Smooth muscle cell of bladder (primary cell): ENCODE measurements at places on chromosomes 2 and 18. TPM values are rescaled to one million over a fixed set of nuclear protein-coding genes. Genes with fewer than 3 reads are reported as not detected.

The GATA6 gene
- 18.5 and 28.6 TPM in 2 replicates for total RNA-seq

The TLX2 gene
- total RNA-seq: not detected in 2 replicates

The RPE gene
- total RNA-seq: 58.5 and 74.8 TPM in 2 replicates

The ERLEC1 gene
- 131 and 193 TPM in 2 replicates for total RNA-seq

The MERTK gene
- total RNA-seq: 0.14 and 0.28 TPM in 2 replicates

The ACVR1C gene
- under 0.01 and 0.09 TPM in 2 replicates for total RNA-seq

The CNTNAP5 gene
- total RNA-seq: not detected in 2 replicates

The CD28 gene
- total RNA-seq: under 0.01 TPM in 1 of 2 replicates, not detected in the other

The FBLN7 gene
- 0.57 and 0.74 TPM in 2 replicates for total RNA-seq

The HEATR5B gene
- total RNA-seq: 14.4 and 17.0 TPM in 2 replicates

The RBKS gene
- 1.6 and 2.4 TPM in 2 replicates for total RNA-seq

The GRB14 gene
- total RNA-seq: 0.71 and 1.5 TPM in 2 replicates

The NT5DC4 gene
- total RNA-seq: not detected in 2 replicates

The LONRF2 gene
- total RNA-seq: 0.28 TPM in 2 replicates

The UGT1A3 gene
- total RNA-seq: not detected in 2 replicates

The UGT1A5 gene
- total RNA-seq: not detected in 2 replicates

The LCT gene
- not detected in 2 replicates for total RNA-seq

The AKAIN1 gene
- not detected in 2 replicates for total RNA-seq

The HJURP gene
- 1.9 and 2.4 TPM in 2 replicates for total RNA-seq

The FAM228B gene
- 7.5 and 9.8 TPM in 2 replicates for total RNA-seq

The IL36G gene
- not detected in 2 replicates for total RNA-seq

The HOXD12 gene
- not detected in 2 replicates for total RNA-seq

The LRRTM4 gene
- 0.09 TPM in 1 of 2 replicates, not detected in the other for total RNA-seq

The ICA1L gene
- total RNA-seq: 4.4 and 5.5 TPM in 2 replicates

The PTPRN gene
- total RNA-seq: 6.4 and 57.0 TPM in 2 replicates

The IL1B gene
- total RNA-seq: 26.3 and 54.3 TPM in 2 replicates

The UGP2 gene
- total RNA-seq: 122 and 133 TPM in 2 replicates

The CSRNP3 gene
- total RNA-seq: 0.57 and 0.74 TPM in 2 replicates

The CMPK2 gene
- total RNA-seq: 0.37 and 0.43 TPM in 2 replicates

The UNC80 gene
- not detected in 2 replicates for total RNA-seq

The CCDC141 gene
- total RNA-seq: under 0.01 TPM in 1 of 2 replicates, not detected in the other

The MYO5B gene
- total RNA-seq: 0.18 and 0.28 TPM in 2 replicates

The LTBP1 gene
- total RNA-seq: 398 and 434 TPM in 2 replicates

The ZEB2 gene
- 39.4 and 41.1 TPM in 2 replicates for total RNA-seq

The SP9 gene
- not detected in 2 replicates for total RNA-seq

The CYTIP gene
- total RNA-seq: 0.28 TPM in 1 of 2 replicates, not detected in the other

The CDKL4 gene
- total RNA-seq: 3.4 TPM in 2 replicates

The CAPN14 gene
- under 0.01 and 0.09 TPM in 2 replicates for total RNA-seq

The FAM210A gene
- 10.0 and 32.4 TPM in 2 replicates for total RNA-seq

The AFF3 gene
- total RNA-seq: 0.28 and 0.71 TPM in 2 replicates

The CAB39 gene
- total RNA-seq: 43.5 and 48.6 TPM in 2 replicates

The ARID5A gene
- 3.7 and 4.7 TPM in 2 replicates for total RNA-seq

The CBLN2 gene
- under 0.01 TPM in 1 of 2 replicates, not detected in the other for total RNA-seq

The SLC35F6 gene
- total RNA-seq: 30.0 and 30.4 TPM in 2 replicates

The RESP18 gene
- not detected in 2 replicates for total RNA-seq
